NCI-H2171 treated with DMSO at 0.1 percent for 48 hours (cell line): ENCODE measurements at places on chromosomes 2 and 18.

GRCh38 chr18:73913505-73913904 is 234.1 kb downstream of the FBXO15 start:
- no peak for DNase-seq

GRCh38 chr2:121429119-121429903 is 101.4 kb upstream of the RNU4ATAC start:
- DNase-seq = no peak

DNA sequence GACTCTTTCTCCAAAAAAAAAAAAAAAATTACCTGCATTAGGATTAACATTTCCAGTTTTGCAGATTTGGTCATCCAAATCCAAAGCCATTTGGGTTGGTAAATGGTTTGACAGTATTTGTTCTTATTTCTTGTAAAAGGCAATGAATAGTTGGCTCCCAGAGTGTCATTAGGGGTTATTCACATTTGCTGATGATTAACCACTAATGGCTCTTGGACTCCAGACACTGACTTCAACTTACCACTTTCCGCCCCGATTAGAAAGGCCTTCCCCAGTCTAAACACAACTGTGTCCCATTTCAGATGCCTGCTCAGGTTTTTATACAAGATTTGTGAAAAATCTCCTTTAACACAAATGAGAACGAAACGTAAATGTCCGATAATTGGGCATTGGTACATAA is 9.6 kb upstream of the TGIF1 start:
- no peak for DNase-seq

DNA sequence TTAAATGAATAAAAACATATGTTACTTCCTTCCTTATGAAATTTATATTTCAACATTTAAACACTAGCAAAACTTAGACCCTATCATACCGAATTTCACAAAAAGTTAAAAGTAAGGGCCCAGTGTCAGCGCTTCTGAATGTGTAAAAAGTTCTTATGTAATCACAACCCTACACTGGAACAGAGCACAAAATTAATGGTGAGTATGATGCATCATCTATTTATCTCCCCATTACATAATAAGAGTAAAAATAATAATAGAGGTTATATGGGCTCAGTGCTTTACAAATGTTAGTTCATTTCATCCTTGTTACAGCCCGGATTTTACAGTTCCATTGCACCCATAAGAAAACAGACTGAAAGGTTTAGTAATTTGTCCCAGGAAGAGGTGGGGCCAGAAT is 144.9 kb upstream of the POU3F3 start:
- no peak for DNase-seq

GRCh38 chr2:182924306-182924705 is 57.9 kb upstream of the FRZB start:
- no peak for DNase-seq

DNA sequence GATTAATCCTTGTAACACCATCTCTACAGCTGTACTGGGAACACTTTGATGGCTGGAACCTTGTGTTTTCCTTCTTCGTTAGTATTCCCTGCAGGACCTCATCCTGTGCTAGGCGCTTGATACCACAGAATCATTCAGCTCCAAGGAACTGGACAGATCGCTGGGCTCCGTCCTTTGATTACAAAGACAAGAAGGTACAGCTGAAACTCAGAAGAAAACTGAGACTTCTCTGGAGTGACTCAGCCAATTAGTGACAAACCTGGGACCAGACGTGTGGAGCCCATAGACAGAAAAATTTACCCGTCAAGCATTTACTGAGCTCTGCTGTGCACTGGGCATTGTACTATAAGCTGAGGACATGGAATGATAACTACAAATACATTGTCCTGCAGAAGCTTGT is 67.3 kb downstream of the NCKAP5 start:
- DNase-seq = no peak

GRCh38 chr2:157150747-157151146 is 106.8 kb upstream of the GALNT5 start:
- no peak for DNase-seq

DNA sequence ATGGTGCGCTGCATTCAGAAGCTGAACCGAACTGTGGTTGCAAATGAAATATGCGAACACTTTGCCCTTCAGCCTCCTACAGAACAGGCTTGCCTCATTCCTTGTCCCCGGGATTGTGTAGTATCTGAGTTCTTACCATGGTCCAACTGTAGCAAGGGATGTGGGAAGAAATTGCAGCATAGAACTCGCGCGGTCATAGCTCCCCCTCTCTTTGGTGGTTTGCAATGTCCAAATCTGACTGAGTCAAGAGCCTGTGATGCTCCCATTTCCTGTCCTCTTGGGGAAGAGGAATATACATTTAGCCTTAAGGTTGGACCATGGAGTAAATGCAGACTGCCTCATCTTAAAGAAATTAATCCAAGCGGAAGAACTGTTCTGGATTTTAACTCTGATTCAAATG is 291.4 kb downstream of the THSD7B start:
- DNase-seq = no peak

DNA sequence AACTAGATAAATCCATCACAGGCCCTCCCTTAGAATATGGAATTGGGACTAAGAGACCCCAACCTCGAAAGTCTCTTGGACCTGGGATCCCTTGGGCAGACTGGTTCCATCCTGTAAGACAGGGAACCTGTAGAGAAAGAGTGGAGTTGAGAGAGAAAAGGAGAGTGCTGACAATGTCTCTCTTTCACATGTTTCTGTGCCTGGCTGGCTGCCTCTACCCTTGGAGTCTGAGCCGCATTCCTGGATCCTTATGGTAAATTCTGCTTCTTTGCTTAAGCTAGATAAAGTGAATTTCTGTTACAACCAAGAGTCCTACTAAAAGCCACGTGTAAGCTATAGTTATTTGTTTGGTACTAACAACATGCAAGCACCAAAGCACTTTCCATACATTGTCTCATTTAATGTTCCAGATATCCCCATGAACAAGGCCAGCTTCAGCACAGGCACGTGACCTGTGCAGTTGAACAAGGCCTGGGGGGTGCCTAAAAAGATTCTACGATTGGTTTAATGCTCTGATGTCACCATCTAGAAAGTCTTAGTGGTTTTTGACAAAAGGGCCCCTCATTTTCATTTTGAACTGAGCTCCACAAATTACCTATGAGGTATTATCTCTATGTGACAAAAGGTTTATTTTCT is 2.1 kb upstream of the PUM2 start:
- DNase-seq = no peak

- DNase-seq = no peak
Observed at GRCh38 chr2:239157771-239158170, 243.0 kb downstream of the HDAC4 start.

- no peak for DNase-seq
Observed at GRCh38 chr2:19714926-19715325, 186.9 kb downstream of the TTC32 start.

DNA sequence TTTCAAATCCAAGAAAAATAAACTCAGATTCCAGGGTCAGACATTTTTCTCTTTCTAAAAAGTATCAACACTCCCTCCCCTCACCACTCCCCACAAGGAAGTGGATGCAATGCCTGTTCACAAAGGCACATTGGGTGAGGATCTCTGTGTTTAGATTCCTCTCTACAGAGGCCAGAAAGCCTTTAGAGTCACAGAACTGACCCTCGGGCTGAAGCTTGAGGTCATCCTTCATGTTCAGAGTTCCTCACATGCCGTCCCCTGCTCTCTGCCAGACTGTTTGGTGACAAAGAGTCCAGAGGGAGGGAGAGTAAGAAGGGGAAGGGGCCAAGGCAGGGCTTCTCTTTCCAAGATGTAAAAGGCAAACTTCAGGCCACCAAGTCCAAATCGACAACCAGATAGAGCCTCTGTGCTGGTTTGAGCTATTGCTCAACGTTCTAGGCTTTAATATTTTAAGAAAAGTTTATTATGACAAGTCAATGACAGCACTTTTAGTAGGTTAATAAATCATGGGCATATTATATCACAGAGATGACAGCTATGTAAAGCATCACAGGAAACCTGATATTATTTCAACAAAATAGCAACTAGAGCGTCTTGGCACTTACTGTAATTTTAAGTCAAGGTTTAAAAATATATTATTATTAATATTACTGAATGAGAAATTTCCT is 269.4 kb downstream of the ETAA1 start:
- peak; percentile 50 for DNase-seq

DNA sequence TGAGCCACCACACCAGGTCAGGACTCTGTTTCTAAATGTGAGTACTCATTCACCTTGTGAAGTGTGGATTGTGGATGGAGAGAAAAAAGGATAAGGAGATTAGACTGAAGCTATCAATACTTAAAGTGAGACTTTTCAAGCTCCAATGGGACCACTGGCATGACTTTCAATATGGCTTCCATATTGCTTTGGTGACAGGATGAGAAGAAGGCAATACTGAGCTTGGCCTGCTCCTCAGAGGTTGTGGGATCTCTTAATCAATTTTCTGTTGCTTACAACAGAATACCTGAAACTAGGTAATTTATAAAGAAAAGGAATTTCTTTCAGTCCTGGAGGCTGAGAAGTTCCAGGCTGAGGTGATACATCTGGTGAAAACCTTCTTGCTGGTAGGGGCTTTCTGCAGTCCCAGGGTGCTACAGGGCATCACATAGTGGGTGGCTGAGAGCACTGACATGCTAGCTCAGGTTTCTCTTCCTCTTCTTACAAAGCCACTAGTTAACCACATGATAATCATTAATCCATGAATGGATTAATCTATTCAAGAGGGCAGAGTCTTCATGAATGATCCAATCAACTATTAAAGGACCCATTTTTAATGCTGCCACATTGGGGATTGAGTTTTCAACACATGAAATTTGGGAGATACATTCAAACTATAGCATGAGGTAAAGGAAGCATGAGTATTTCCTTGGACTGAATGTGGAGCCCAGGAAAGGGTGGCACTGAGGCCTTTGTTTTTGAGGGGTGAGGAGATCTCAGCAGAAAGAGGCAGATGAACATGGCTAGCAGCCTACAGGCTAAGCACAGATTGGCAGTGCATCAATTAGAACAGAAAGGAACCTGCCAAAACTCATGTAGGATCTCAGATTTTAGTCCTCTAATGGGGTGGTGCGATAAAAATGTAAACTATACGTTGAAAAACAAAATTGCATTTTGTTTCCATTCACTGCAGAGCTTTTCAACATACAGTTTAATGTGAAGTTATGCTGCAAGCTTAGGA is 274.5 kb downstream of the PIK3C3 start:
- DNase-seq = no peak

DNA sequence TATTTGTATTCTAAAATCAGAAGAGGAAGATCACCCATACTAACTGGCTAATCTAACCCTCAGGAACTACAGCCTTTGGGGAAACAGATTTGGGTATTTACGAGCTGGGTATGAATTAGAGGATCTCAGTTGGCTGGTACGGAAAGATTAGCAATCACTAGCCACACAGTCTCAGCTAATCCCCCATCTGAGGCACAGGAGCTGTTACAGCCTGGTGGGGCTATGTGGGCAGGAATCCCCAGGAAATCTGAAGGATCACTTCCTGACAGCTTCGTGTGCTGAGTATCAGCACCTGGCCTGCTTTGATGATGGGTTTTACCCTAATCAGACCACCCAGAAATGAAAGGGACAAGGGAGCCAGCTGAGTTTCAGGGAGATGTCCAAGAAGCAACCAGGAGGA is 206.3 kb downstream of the AFF3 start:
- no peak for DNase-seq

GRCh38 chr2:42031281-42032223 is 16.3 kb upstream of the PKDCC start:
- no peak for DNase-seq

GRCh38 chr2:149703281-149703680 is 115.7 kb upstream of the MMADHC start:
- DNase-seq = no peak

DNA sequence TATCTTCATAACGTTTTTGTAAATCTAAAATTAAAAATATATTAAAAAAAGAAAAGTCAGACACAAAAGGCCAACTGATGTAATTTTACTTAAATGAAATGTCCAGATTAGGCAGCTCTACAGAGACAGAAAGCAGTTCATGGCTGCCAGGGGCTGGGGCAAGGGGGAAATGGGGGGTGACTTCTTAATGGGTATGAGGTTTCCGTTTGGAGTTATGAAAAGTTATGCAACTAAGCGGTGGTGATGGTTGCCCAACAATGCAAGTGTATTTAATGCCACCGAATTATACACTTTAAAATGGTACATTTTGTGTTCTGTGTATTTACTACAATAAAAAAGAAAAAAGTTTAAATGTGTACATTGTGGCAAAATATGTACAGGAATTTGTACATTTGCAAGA is 70.2 kb upstream of the TEX51 start:
- DNase-seq = no peak

- no peak for DNase-seq
Observed at GRCh38 chr2:3108105-3108504, 269.5 kb downstream of the EIPR1 start.

DNA sequence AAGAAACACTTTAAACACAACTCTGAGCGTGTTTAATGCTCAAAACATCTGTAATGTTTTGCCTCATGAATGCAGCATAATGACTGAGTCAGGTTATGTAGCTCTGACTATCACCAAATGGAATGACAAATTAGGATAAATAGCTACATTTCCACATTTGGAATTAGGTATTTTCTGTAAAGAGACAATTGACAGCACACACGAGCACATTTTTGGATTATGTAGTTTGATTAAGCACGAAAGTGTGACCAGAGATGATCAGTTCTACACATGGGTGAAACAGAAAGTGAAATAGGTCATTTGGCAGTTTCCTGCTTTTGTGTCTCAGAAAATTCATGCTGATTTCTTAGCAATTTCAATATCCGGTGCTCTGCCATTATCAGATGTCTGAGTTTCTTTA is 29.0 kb downstream of the LPIN1 start:
- DNase-seq = no peak

DNA sequence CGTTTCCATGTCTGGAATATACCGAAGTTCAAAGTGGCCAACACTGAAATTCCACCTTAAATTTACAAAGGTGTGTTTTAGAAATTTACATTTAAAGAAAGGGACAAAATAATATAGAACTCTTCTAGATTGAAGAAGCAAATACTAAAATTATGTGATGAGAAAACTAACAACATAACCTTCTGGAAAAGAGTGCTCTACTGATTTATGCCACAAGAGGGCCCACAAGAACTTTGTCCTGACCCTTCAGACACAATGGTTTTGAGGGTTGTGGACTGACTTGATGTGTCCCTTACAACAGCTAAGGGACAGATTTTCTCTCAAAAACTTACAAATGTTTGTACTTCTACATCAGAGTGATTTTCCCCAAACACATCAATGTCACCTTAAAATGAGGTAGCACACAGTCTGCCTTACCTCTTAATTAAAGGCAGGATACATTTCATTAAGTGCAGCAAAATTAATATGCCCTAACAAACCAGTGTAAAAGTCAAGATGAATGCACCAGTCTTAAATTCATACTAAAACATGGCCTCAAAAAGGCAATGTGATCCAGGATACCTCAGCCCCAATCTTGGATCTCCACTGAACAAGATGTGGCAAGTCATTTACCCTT is 36.2 kb downstream of the EIF2AK3 start:
- peak; percentile 66 for DNase-seq

GRCh38 chr18:41887100-41887499 is 67.9 kb upstream of the PIK3C3 start:
- DNase-seq = no peak

DNA sequence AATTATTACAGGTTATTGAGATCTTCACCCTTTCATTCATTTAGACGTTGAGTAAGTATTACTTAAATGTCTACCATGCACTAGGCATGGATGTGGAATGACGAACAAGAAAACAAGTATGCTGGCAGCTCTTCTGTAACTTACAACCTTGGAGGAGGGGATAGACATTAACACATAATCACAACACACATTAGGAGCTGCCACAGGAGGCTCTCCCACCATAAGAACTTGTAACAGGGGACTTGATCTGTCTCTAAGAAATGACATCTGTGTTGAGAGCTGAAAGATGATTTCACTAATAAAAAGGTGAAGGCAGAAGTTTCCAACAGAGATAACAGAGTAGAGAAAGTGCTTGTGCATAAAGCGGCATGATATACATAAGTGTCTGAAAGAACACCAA is 384.7 kb upstream of the ZEB2 start:
- no peak for DNase-seq
